ENCODE measurements at places on chromosomes 7 and 10.
A peak's percentile ranks its signal among the peaks of the same experiment; 100 is the strongest.

GRCh38 chr10:123205041-123205440 is 50.8 kb downstream of the BUB3 start:
- DNase-seq: no peak

- DNase-seq: peak; percentile 28
These were observed 64.5 kb upstream of the SYPL1 start for GRCh38 chr7:106176414-106177299.

DNA sequence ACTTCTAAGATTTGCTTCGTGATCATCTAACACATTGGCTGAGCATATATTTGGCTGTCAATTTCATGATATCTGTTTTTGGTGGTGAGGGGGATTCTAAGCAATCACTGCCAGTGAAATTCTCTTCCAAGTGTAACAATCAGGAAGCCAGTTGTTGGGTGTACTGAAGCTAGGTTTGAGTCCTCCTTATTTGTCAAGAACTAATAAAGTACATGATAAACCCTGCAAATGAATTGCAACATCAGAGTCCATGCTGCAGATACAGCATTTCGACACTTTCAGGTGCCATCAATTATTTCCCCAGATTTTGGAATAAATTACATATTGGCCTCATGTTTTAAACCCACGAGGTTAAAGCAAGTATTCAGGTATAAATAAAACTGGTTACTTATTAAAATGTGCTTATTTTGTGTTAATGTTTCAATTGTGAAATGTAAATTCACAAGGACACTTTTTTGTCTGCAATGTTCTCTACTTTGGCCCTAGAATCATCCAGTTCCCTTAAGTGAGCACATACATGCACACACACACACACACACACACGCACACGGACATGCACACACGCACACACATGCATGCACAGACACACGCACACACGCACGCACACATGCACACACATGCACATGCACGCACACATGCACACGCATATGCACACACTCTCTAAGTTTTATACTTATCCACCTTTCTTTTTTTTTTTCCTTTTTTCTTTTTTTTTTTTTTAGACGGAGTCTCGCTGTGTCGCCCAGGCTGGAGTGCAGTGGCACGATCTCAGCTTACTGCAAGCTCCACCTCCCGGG is 510.2 kb upstream of the KLF6 start:
- no peak for DNase-seq

- DNase-seq: no peak
These were observed 462.2 kb downstream of the AUTS2 start for GRCh38 chr7:70060298-70061068.

- no peak for DNase-seq
These were observed 302.7 kb downstream of the RPS24 start for GRCh38 chr10:78336402-78336791.

- peak; percentile 80 for DNase-seq
These were observed 201.2 kb upstream of the NFE2L3 start for GRCh38 chr7:25950488-25951413.

DNA sequence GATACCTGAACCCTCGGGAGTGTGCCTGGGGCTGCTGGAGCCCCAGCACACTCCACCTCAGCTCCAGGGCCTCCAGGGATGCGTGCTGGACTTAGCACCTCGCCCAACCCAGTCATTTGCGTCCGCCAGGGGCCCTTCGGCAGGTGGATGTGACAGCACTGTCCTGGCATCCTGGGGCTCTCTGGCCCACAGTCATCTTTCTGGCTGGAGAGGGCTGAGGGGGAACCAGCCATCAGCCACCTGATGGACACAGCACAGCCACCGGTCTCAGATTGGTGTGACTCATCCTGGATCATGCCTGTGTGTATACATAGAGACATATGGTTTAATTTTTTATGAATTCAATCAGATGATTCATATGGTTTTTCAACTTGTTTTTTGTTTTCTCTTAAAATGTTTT is 11.1 kb downstream of the ZNF775 start:
- no peak for DNase-seq

- DNase-seq: no peak
These were observed 5.1 kb upstream of the PLPP4 start for GRCh38 chr10:120451968-120452367.

GRCh38 chr10:111148440-111148839 is 71.6 kb downstream of the ADRA2A start:
- no peak for DNase-seq

DNA sequence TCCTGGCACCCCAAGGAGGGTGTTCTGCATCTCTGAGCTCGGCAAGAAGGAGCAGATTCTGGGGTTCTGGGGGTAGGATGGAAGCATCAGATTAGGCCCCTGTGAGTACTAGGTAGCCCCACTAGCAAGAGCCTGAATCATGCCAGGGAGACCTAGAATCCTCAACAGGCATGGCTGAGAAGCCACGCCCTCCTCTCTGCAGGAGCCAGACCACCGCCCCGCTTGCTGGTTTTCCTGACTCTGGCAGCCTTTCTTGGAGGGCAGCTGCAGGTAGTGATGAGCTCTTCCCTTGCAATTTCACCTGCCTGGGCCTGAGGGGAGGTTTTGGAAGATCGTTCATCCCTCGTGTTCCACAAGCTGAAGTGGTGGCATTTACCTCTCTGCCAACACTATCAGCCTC is 68.9 kb upstream of the PRLHR start:
- no peak for DNase-seq

GRCh38 chr7:33757563-33758165 is 147.7 kb upstream of the BMPER start:
- DNase-seq: no peak

DNA sequence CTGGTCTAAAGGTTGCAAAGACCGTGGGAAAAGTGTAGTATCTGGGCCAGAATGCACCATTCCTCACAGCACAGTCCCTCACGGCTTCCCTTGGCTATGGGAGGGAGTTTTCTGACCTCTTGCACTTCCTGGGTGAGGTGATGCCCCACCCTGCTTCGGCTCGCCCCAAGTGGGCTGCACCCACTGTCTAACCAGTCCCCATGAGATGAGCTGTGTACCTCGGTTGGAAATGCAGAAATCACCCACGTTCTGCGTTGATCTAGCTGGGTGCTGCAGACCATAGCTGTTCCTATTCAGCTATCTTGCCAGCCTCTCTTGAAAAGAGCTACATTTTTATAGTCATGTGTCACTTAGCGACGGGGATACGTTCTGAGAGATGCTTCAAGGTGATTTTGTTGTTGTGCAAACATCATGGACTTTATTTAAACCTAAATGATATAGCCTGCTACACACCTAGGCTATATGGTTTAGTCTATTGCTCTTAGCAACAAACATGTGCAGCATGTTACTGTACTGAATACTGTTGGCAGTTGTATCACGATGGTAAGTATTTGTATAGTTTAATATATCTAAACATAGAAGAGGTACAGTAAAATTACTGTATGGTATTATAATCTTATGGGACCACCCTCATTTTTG is 120.0 kb downstream of the PPP1R9A start:
- DNase-seq: no peak

DNA sequence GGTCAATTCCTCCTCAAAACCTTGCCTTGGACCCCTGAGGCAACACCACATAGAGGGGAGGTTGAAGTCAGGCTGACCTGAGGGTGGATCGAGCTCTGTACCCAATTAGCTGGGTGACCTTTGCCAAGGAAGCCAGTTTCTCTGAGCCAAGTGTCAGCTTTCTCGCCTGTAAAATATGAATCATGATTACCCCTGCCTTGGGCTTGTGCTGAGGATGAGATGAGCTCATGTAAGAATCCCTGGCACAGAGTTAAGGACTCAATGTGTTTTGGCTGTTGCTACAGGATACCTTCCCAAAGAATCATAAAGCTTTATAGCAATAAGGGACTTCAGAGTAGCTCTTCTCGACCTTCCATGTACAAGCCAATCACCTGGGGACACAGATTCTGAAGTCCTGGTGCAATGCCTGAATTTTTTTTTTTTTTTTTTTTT is 43.5 kb upstream of the CACUL1 start:
- DNase-seq: no peak

- no peak for DNase-seq
These were observed 293.0 kb upstream of the IMMP2L start for GRCh38 chr7:111855161-111855841.

GRCh38 chr10:117622471-117623184 is 80.1 kb downstream of the EMX2 start:
- no peak for DNase-seq

DNA sequence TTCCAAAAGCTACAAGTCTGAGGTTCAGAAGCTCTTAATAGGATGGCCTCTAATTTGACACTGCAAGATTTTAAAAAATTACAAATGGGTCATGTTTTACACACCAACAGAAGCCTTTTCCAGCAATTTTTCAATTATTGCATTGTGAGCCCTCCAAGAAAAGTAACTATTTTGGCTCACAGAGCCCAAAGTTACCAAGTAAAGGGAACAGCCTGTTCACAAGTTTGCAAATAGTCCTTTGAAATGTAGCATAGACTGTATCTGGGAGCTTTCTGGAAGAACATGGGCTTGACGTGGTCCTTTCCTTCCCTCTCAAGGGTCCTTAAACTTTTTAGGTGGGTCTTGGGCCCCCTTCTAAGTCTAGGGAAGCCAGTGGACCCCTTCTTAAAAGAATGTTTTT is 1.3 kb upstream of the GDF10 start:
- no peak for DNase-seq

- no peak for DNase-seq
These were observed 1.7 kb downstream of the PGAM1 start for GRCh38 chr10:97427571-97428179.

- no peak for DNase-seq
These were observed 72.3 kb downstream of the AMZ1 start for GRCh38 chr7:2760098-2760889.

GRCh38 chr7:154503962-154504550 is 451.9 kb downstream of the DPP6 start:
- DNase-seq: no peak

DNA sequence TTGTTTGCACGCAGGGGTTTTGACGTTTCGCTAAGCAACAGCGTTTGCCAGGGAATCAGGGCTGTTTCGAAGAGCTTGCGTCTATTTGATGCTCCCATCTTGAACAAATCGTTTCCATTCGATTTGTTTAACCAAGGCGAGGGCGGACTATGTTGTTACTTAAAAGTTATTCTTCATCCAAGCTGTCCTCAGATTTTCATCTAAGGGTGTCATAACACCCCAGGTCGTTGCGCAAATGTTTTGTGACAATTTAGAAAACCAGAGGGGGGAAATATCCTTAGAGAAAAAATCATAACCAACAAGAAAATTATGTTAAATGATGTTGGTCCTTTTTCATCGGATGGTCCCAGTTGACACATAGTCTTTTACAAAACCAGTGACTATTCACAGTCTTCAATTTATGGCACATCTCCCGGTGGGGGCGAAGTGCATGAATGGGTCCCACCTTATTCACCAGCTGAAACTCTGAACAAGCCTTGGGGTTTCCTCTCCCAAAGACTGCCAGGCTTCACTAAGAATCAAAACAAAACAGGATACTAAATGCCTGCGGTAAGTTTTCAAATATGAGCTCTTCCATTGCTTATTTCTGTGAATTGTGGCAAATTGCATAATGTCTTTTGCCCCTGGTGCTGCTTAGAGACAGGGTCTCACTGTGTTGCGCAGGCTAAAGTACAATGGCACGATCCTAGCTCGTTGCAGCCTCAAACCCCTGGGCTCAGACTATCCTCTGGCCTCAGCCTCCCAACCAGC is 109.9 kb downstream of the REEP3 start:
- DNase-seq: no peak

DNA sequence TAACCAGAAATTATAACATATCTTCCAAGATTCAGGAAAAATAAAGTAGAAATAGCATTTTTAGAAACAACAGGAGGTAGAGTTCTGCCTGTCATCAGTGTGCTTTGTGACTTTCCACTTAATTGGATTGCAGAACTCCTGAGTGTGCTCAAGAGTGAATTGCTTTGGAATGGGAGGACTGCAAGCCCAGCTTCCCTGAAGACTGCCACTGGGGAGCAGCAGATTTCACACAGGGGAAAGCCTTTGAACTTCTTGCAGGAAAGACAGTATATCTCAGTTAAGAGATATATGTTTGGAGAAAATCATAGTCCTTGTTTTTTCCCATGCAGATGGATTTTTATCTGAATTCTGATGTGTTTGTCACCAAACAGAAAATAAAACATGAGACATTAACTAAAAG is 124.5 kb downstream of the TMEM168 start:
- no peak for DNase-seq

DNA sequence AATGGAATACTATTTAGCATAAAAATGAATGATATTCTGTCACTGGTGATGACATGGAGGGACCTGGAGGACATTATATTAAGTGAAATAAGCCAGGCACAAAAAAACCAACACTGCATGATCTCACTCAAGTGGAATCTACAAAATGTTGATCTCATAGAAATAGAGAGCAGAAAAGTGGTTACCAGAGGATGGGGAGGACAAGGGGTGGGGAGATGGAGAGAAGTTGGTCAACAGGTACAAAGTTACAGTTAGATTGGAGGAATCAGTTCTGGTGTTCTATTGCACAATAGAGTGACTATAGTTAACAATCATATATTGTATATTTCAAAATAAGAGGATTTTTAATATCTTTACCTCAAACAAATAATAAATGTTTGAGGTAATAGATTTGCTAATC is 24.7 kb upstream of the SLC18A3 start:
- DNase-seq: no peak

DNA sequence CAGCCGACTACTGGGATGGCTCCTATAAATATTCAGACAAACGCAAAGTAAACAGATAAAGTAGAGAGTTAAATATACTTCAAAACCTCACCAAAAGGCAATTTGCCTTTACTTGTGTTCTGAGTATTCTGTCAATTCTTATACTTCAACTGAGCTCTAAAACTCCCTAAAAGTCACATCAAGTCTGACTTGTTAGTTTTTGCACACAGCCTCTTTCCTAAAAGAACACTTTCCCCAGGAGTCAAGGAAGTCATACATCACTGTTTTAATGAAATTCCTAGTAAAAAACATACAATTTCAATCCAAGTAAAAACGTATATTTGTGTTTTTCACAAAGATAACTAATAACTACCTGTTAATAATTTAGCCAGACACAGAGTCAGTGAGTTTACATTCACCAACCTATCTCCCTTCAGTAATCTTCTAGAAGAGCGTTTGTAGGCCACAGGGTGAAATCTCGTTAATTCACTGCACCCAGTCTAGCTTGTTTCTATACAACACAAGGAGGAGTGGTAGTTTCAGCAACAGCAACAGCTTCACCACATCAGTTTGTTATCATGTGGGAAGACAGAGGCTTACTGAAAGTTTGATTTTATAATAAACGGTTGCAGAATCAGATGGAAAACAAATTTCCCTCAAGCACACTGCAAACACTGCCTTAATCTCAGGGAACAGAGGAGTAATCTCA is 2.7 kb downstream of the COBL start:
- no peak for DNase-seq

DNA sequence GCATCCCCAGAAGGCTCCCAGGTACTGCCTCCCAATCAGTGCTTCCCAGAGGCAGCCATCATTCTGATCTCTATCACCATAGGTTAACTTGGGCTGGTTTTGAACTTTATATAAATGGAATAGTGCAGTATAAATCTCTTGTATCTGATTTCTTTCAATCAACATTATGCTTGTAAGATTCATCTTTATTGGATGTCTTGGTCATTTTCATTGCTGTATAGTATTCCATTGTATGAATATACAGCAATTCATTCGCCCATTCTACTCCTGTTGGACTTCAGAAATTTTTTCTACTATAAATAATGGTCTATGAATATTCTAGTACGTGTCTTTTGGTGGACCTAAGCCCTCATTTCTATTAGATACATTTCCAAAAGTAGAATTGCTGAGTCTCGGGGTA is 16.1 kb upstream of the OGDHL start:
- DNase-seq: no peak

GRCh38 chr7:50462361-50462760 is 12.2 kb upstream of the FIGNL1 start:
- DNase-seq: no peak
